Breast epithelium (tissue), 4 donors: ENCODE measurements at places on chromosomes 7 and 10. TPM values are rescaled to one million over a fixed set of nuclear protein-coding genes. Genes with fewer than 3 reads are reported as not detected.
A peak's percentile ranks its signal among the peaks of the same experiment; 100 is the strongest.

DNA sequence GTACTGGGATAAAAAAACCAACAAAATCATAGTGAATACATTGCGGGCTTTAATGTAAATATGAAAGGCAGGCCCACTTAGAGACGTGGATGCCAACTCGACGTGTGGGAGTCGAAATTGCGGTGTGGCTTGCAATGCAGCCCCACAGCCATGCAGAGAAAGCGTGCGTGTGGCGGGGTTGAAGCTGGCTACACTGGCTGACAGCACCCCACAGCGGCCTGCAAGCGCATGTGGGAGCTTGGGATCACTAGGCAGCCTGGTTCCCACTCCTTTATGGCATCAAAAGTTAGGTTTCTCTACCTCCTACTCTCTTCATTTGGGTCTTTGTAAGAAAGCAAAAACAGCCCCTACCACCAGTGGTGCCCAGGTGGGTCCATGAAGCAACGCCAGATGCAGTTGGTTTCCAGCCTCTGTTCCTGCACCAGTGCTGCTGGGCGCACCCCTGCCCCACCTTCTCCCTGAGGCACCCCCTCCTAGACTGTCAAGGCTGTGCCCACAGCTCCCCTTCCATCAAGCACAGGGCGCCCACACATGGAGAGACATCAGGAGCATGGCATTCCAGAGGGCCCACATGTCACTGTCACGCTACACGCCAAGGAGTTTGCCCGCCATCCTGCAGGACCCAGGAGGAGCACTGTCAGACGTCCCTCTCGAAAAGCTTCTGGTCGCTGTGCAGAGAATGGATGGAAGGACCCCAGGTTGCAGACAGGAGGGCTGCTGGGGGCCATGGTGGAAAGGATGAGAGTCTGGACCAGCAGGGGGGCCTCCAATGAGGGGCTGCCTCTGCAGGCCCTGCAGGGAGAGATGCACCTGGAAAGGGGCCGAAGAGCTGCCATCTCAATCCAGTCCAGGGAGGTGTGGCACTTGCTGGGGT is 142.9 kb downstream of the PAXIP1 start:
- no peaks in the 10 kb centered on the region for H3K27me3 ChIP-seq
- no peak overlapping the region for H3K27ac ChIP-seq
- no peak for DNase-seq
- H3K4me1 ChIP-seq = no peaks in the 10 kb centered on the region
- H3K4me3 ChIP-seq = no peak overlapping the region

DNA sequence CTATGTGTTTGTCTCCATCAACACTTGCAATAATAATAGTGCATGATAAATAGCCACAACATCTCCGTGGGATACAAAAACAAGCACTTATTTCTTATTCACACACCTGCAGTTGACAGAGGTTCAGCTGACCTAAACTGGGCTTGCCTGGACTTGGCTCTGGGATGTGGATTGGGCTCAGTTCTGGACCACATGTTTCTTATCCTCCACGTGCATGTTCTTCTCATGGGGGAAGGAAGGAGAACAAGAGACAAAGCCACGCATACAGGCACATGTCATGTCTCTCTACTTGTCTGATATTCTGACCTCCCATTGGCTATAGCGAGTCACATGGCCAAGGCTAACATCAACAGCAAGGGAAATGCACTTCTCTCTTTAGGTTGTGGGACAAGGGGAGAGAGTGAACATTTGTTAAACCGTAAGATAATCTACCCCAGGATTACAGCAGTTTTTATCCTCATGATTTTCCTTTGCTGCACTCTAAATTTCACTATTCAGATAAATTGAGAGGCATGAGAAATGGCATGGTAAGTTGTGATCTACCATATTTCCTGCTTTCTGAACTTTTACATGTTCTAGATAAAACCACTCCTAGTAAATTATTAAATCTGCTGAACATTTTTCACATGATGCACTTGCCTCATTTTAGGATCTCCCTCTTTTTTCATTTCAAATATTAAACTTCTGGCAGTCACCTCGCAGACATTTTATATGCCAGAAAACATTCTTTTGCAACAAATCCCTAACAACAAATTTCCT is 33.7 kb downstream of the CFAP58 start:
- H3K4me1 ChIP-seq = no peaks in the 10 kb centered on the region
- H3K4me3 ChIP-seq = no peak overlapping the region
- no peak for DNase-seq
- no peaks in the 10 kb centered on the region for H3K27me3 ChIP-seq
- H3K27ac ChIP-seq = no peak overlapping the region

- H3K36me3 ChIP-seq = no peaks in the 10 kb centered on the region
- H3K27me3 ChIP-seq = no peaks in the 10 kb centered on the region
- no peak overlapping the region for H3K27ac ChIP-seq
- DNase-seq = no peak
- H3K4me3 ChIP-seq = no peak overlapping the region
Measured at GRCh38 chr7:51328351-51328801, 11.8 kb upstream of the COBL start.

ZC3HAV1 gene
- total RNA-seq = 37.7 TPM

BLNK gene
- 13.4 TPM for total RNA-seq

GRCh38 chr7:74252893-74253292 is 1.3 kb downstream of the RFC2 start:
- no peak overlapping the region for H3K4me3 ChIP-seq
- no peaks in the 10 kb centered on the region for H3K27me3 ChIP-seq
- no peak for DNase-seq

ADGRA1 gene
- total RNA-seq = not detected

PPA1 gene
- total RNA-seq = 174 TPM

TMEM130 gene
- 0.88 TPM for total RNA-seq

- H3K36me3 ChIP-seq = no peaks in the 10 kb centered on the region
- peak overlapping the region; percentile 89 for H3K27ac ChIP-seq
- peak; percentile 80 for DNase-seq
- peaks cover 21% of the 10 kb centered on the region for H3K4me1 ChIP-seq
- H3K4me3 ChIP-seq = peak overlapping the region; percentile 46
- H3K27me3 ChIP-seq = no peaks in the 10 kb centered on the region
Measured at GRCh38 chr7:55177589-55178261, 158.9 kb downstream of the EGFR start.

SLC26A5 gene
- total RNA-seq = 0.48 TPM

DNA sequence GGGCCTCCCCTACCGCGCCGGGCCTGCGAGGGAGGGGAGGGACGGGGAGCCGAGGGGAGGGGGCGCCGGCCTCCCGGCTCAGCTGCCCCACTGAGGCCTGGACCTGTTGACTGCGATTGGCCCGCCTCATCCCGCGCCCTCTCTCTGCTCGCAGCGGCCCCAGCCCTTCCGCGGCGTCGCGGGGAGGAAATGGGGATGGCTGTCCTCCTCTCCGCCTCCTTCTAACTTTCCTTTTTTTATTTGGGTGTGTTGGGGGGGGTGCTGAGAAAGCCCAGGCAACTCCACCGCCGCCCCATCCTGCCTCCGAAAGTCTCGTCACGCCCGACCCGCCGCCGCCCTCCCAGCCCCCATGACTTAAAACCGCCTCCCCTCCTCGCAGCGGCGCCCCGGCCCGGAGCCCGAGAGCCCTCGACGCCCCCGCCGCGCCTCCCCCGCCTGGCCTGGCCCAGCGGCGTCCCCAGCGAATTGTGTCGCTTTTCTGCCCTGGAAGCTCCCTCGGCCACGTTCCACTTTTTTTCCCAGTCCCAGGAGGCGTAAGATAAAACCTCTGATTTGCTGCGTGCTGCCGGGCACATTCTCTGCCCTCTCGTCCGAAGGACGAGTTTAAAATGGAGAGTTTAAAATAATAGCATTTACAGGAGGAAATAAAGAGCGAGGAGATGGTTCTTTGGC is 842 bp upstream of the SKIDA1 start:
- H3K4me1 ChIP-seq = no peaks in the 10 kb centered on the region
- H3K27me3 ChIP-seq = no peaks in the 10 kb centered on the region
- no peaks in the 10 kb centered on the region for H3K36me3 ChIP-seq
- peak; percentile 68 for DNase-seq
- peak overlapping the region; percentile 97 for H3K27ac ChIP-seq
- H3K4me3 ChIP-seq = peak overlapping the region; percentile 64

DNA sequence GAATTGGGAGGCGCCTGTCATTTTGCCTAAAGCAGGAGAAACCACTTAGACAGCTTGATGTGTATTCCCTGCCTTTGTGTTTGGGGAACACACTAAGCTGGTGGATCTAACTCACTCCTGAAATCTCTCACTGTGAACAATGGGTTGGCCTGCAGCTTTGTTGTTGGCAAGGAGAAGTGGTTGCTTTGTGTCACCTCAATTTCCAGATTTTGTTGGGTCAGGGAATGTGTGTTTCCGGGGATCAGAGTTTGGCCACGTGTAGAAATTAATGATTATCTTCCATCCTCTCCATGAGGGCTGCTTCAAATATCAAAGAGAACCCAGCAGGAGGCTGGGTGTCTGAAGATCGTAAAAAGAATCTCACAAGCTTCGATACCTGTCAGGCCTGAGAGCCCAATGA is 27.8 kb downstream of the A1CF start:
- H3K27ac ChIP-seq = no peak overlapping the region
- no peak for DNase-seq
- H3K4me3 ChIP-seq = no peak overlapping the region
- no peaks in the 10 kb centered on the region for H3K4me1 ChIP-seq
- no peaks in the 10 kb centered on the region for H3K36me3 ChIP-seq
